ENCODE measurements at places on chromosomes 11 and 22.

DNA sequence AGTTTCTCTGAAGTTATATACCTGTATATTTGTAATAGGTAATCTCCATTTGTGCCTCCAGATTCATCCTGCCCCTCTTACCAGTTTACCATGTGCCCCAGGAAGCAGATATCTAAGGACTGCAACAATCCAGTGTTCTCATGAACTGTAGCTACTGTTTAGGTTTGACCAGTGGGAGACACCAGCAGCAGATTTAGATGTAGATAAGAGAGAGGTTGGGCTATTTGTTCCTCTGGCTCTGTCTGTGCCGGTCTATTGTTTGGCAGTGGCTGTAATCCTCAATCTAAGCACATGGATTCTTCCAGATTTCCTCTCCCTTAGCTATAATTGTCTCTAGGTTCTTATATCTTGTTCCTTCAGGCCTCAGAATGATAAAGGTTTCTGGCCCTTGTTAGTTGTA is 88.4 kb downstream of the ANO3 start:
- no peak for DNase-seq

- DNase-seq, result no peak
These were observed 18.6 kb upstream of the OR56A3 start for GRCh38 chr11:5923427-5923776.

GRCh38 chr11:83773950-83774880 is 488.0 kb upstream of the CCDC90B start:
- DNase-seq, result no peak

DNA sequence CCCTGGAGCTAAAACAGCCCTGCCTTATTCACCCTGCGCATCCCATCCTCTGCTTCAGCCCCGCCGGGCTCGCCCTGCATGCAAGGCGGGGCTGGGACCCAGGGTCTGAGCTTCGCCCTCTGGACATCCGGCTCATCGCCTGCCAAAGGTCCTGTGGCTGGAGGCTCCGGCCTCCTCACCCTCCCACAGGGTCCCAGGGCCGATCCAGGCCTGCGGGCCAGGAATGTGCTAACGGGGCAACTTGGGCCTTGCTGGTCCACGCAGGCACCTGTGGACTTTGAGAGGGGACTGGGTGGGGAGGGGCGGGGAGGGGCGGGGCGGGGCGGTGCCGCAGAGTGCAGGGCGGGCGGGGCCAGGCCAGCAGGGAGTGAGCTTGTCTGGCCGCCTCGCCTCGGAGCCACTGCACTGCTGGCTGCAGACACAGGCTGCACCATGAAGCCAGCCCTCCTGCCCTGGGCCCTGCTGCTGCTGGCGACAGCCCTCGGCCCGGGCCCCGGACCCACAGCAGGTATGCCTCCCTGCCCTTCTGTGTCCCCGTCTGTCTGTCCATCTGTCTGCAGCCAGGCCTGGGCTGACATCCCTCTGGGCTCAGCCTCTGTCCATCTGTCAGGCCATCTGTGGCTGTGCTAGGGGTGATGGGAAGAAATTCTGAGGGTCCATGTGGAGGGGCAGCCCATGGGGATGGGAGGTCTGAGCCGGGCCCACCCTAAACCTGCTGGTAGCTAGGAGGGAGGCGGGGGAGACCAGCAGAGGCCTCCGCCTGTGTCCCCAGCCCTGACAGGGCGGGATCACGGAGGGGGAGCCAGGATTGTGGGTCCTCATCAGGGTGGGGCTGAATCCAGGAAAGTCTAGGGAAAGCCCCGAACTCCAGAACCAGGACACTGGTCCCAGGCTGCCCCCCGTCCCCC is at the start of gene SUSD2:
TSS of gene SUSD2 (plus strand) at position 400 of the 908 bp plus-strand sequence. CDS start at position 433, 33 bp downstream.
- DNase-seq, result no peak

DNA sequence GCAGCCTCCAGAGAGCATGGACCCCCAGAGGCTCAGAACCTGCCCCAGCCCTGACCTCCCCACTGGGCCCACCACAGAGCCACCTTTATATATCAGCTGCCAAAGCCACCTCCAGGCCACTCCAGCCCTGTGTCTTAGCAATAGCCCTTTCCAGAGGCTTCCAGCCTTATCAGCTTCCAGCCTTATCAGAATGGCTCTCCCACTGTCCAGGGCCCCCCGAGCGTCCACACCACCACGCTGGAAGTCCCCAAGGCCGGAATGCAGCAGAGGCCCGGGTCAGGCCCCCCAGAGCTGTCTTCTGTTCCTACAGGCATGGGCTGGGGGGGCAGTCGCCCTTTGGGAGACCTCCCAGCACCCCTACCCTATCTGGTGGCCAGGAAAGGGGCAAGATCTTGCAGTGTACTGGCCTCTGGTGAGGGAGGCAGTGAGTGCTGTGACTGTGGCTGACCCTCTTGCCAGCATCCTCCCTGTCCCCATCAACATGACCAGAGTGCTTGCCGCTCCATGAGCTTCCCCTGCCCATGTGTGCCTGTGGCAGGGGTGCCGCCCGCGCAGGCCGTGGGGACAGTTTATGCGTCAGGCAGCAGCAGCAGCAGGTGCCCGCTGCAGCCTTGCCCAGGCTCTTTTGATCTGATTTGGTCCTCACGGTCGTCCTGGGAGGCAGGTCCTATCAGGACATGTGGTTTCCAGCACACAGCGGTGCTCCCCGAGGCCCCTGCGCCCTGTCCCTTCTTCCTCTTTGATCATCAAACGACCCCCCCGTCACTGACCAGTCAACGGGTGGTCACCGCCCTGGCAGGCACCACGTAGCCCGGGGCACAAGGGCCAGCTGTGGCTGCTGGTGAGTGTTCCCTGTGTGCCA is 15.9 kb downstream of the OSBPL5 start:
- no peak for DNase-seq

DNA sequence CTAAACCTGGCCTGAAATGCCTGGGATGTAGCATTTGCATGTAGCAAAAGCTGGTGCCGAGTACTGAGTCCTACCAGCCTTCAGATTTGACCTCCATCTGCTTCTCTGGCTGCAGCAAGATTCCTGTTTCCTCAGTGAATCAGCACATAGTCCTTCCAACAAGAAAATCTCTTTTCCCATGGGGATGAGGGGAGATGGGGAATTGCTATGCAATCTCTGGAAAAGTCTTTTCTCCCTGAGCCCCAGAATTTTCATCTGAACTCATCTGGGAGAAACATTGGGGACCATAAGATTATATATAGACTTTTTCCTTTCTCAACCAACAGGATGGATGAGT is 32.0 kb upstream of the YWHAH start:
- DNase-seq, result no peak

GRCh38 chr11:15617126-15617525 is 502.4 kb downstream of the INSC start:
- no peak for DNase-seq

DNA sequence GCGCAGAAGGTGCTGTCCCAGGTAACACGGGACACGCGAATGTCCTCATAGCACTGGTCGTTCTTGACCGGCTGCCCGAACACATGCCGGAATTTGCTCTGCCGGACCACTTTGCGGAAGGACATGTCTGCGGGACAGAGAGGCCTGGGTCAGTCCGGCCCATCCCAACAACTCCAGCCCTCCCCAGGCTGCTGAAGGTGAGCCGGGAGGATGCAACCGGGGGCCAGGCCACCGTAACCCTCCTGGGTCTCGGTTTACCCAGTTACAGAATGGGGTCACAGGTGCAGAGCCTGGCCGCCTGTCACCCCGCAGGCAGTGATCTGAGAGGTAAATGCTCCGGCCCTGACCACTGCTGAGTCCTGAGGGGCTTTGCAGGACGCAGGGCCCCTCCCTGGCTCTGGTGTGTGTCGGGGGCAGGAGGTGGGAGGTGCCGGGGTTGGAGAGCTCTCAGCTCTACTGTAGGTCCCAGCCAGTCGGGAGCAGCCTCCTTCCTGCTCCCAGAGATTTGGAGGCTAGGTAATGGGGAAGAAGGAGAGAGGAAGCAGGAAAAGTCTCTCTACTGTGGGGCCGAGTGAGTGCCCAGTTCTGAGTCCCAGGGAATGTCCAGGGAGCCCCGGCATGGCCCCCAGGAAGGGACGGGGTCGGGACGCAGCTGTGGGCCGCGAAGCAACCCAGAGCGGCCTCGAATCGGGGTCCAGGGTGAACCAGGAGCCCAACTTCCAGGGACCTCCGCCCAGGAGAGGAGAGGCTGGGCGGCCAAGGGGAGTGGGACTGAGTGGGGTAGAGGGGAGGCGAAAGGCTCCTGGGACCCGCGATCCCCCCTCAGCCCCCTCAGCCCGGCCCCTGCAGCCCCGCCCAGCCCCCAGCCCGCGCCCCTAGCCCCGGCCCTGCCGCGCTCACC is 522 bp downstream of the CORO1B start:
- no peak for DNase-seq

DNA sequence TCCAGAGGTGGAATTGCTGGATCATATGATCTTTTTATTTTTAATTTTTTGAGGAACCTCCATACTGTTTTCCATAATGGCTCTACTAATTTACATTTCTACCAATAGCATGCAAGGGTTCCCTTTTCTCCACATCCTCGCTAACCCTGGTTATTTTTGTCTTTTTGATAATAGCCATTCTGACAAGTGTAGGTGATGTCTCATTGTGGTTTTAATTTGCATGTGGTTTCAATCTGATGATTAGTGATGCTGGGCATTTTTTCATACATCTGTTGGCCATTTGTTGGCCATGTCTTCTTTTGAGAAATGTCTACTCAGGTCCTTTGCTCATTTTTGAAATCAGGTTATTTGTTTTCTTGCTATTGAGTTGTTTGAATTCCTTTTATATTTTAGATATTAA is 15.4 kb upstream of the OR4D5 start:
- DNase-seq, result no peak

DNA sequence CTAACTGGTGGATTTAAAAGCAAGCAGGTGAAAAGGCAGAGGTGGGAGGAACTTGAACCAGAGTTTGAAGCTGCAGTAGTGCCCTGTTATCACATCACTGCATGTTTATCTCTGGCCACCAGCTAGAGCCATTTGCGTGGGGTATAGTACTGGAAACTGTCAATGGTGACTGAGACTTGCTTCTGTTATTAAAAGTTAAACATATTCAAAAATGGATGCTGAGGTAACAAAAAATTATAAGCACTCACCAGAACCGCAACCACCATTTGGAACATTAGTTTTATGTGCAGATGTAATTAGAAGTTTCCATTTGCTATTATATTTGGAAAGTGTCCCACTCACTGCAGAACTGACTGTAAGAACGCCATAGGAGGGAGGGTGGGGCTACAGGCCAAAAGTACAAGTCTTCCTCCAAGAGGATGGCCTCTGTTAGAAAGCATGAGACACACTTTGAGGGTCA is 1.2 kb upstream of the CD59 start:
- DNase-seq, result no peak

GRCh38 chr22:40493441-40493840 is 123.0 kb downstream of the SGSM3 start:
- no peak for DNase-seq

GRCh38 chr11:114440121-114440860 is 1.0 kb downstream of the REXO2 start:
- DNase-seq, result no peak

DNA sequence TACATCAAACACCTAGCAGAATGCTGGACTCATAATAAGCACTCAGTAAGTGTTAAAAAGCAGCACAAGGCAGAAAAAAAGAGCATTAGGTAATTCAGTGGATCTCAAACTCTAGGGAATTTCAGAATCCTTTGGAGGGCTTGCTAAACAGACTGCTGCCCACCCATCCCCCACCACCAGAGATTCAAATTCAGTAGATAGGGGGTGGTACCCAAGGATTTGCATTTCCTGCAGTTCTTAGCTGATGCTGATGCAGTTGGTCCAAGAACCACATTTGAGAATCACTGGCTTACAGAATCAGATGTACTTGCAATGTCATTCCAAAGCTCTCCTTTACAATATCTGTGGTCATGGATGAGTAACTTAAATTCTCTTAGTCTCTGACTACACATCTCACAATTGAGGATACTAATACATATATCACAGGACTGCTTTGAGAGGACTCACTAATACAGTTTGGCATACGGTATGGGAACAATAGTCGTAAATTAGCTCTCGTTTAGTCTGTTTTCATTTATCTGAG is 664.5 kb downstream of the KCNA4 start:
- no peak for DNase-seq

DNA sequence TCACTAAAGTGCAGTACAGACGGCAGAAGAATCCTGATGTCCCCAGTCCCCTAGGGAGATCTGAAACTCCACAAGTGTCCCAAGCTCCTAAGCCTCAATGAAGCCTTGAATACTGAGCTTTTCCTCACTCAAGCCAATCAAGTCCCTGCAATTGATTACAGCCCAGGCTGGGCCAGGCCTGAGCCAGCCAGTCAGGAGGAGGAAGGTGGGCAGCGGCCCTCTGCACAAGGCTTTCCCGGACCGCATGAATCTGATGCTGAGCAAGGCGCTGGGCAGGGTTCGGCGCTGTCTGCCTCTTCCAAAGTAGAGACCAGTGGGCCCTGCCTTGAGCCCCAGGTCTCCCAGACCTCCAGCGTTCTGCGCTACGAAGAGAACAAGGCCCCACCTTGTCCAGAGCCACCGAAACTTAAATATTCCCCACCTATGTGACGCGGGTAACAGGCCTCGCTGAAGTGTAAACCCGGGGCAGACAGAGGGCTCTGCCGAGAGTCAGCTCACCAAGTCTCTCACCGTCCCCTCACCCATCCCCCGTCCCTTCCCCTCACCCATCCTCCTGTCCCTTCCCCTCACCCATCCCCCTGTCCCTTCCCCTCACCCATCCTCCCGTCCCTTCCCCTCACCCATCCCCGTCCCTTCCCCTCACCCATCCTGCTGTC is 63.2 kb downstream of the SCUBE1 start:
- no peak for DNase-seq

DNA sequence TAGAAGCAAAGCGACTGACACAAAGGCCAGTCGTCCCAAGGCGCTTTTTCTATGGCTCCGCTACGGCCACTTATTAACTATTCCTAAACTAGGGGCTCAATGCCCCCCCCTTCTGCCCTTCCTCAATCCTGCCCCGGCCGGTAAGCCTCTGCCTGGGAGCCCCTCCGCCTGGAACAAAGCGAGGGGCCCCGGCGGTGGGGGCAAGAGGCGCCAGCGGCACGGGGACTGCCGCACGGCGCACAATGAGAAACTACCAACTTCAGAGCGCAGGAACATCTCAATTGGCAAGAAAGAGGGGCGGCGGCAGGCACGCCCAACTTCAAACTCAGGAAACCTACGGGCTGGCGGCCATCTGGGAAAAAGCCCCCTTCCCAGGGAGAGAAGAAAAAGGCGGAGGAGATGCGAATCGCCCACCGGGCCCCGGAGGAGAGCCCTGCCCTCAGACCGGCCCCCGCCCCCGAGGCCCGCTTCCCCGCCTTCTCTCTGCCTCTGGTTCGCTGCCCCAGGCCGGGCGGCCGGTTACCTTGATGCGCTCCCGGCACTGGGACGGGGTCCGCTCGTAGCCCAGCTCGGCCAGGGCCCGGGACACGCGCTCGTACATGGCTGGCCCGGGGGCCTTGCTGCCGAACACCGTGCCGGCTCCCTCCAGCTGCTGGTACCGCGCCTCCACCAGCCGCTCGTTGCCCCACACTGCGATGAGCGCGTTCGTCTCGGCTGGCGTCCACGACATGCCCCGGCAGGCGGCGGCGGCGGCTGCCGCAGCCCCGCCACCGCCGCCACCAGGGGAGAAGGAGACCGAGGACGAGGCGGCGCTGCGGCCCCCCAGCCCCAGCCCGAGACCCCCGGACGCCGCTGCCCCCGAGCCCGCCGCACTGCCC is 619 bp downstream of the MSANTD2 start:
- DNase-seq, result peak; percentile 50

GRCh38 chr11:100297516-100297915 is 389.6 kb upstream of the ARHGAP42 start:
- no peak for DNase-seq

GRCh38 chr11:34843271-34843670 is 72.9 kb downstream of the APIP start:
- no peak for DNase-seq

GRCh38 chr11:33835143-33835878 is 56.6 kb downstream of the LMO2 start:
- no peak for DNase-seq
